Stimulated activated CD4-positive, alpha-beta T cell treated with anti-CD3 and anti-CD28 coated beads, Interleukin-12 subunit alpha, Interleukin-12 subunit beta, amount 100 ng/mL, for 4 hours (primary cell): ENCODE measurements at places on chromosomes 3 and 15.

DNA sequence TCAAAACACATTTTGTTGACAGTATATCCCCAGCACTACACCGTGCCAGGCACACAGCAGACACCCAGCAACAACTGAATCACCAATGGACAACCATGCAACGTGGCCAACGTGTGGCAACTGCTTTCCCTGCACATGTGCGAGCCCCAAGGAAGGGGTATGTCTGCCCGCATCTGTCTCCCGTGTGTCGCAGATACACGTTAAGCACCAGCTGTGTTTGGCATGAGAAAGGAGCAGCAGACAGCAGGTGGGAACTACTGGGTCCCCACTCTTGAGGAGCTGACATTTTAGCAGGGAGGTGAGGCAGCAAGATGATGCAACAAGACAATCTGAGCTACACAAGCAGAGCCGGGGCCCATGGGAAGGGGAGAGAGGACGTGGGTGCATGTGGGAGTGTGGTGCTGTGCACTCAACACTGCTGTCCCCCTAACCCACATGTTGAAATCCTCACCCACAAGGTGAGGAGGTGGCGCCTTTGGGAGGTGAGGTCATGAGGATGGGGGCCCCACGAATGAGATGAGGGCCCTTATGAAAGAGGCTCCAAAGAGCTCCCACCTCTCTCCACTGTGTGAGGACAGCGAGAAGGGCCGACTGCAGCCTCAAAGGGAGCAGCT, 56.2 kb downstream of the ROPN1B start:
- no peak for DNase-seq

- DNase-seq: no peak
Observed at GRCh38 chr3:35065891-35066290, 573.4 kb upstream of the ARPP21 start.

- no peak for DNase-seq
Observed at GRCh38 chr3:32839714-32840085, 21.9 kb downstream of the TRIM71 start.

DNA sequence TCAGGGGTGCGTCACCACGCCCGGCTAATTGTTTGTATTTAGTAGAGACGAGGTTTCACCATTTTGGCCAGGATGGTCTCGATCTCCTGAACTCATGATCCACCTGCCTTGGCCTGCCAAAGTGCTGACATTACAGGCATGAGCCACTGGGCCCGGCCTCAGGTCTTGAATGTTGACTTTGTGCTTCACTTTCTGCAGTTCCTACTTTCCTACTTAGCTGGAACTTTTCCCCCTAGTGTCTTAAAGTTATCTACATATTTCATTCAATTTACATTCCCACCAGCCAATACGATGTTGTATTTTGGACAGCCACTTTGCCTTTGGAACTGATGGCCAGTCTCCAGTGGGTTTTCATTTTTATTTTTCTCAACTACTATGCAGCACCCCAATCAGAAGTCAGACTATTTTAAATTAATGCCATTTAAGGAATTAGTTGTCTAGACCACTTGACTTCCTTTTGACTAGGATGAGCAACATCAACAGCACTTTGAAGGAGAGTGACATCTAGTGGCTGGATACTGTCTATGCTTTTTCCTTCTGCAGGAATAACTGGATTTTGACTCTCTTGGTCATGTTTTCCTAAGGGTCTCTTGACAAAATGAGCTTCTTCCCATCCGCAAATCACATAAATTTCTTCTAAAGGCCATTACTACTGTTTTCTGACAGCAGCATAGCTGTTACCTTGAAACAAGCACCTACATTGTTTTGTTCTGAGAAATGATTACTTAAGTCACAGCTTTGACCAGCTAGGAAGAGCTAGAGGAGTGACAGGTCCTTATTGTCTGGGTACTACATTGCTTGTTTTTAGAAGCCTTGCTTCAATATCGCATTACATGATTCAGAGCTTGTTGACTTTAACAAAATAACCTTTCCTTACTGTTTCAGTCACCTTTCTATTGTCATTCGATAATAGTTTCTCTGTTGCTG, 140.2 kb downstream of the ITPR1 start:
- no peak for DNase-seq

- no peak for DNase-seq
Observed at GRCh38 chr3:70250492-70250891, 61.9 kb downstream of the MDFIC2 start.

DNA sequence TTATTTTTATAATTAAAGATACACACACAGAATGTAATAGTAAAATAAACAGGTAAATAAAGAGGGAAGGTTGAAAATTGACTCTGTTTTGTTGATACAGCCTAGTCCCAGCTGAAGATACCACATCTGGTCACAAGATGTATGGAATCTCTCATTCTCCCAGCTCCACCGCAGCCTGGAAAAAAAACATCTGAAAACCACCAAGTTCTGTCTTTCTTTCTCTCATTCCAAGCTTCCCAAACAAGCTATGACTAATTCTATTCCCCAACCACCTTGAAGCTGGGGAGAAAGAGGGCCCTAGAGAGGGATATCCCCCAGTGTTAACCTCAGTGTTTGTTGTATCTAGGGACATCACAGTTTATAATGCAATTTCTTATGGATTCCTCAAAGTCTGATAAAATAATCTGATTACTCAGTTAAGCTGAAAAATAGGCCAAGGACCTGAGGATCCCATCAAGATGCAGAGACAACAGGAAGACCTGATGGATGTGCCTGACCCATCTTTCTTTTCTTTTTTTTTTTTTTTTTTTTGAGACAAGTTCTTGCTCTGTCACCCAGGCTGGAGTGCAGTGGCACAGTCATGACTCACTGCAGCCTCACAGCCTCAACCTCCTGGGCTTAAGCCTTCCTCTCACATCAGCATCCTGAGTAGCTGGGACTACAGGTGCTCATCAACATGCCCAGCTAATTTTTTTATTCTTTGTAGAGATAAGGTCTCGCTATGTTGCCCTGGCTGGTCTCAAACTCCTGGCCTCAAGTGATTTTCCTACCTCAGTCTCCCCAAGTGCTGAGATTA, 38.1 kb downstream of the SRGAP3 start:
- no peak for DNase-seq

- no peak for DNase-seq
Observed at GRCh38 chr15:67126551-67127330, 61.3 kb downstream of the SMAD3 start.

DNA sequence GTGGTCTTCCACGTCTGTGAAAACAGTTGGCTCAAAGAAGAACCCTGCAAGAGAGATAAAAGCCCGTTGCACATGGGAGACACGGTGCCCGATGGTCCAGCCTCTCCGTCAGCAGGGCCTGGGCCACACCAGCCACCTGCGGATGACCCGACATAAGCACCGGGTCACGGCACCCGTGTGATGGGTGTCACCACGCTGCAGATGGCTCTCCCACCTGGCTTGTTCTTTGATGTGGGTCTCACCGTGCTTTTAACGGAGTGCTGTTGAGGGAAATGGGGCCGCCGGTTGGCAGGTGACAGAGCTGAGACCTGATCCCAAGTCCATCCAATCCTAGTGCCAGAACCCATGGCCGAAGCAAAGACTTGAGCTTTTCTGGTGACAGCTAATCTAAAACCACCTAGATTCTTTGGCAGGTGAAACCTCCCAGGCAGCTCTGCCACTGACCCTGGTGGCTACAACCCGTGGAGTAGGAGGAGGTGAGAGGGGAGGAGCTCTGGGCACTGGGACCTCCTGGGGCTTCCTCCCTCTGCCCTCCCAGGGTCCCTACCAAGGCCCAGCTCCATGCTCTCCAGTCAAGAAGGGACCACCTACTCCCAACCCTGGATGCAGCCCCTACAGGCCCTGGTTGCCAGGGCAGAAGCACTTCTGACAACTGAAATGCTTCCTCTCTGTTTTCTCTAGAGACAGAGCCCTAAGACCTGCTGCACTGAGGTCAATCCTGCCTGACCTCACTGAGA, 23.4 kb upstream of the SLC41A3 start:
- DNase-seq: no peak

DNA sequence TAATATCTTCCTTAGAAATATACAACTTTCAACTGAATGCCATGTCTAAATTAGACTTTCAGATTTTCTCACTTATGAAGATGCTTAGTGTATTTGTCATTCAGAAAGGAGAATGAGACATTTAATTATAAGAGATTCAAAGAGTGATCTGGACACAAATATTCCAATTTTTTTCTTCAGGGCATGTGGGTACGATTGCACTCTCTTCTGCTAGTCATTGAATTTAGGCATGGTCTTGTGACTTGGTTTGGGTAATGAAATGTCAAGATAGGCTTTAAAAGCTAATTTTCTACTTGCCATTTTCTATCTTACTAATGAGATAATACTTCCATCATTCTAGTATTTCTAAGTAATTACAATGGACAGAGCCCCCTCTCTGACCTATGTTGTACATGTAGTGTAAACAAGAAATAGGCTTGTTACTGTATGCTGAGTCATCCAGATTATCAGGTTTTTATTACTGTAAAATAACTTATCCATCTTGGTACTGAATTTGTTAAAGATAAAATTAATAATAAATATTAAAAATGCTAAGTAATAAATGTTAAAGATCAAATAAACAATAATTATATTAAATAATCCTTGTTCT, 770.8 kb upstream of the BCHE start:
- DNase-seq: no peak

DNA sequence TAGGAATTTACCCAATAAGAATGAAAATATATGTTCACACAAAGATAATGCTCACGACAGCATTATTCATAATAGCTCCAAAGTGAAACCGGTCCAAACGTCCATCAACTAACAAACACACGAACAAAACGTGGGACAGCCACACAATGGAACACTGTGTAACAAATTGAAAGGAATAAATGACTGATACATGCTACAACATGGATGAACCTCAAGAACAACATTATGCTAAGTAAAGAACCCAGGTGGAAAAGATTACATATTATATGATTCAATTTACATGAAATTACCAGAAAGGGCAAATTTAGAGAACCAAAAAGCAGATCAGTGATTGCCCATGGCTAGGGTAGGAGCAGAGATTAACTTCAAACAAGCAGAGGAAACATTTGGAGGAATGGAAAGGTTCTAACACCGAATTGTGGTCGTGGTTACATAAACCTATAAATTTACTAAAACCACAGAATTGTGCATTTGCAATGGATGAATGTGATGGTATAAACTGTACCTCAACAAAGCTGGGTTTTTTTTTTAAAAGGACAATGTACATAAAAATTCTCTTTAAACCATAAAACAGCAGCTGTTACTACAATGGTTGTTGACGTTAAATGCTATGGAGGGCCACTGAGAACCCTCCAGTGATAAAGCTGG, 76.3 kb downstream of the XXYLT1 start:
- DNase-seq: no peak

DNA sequence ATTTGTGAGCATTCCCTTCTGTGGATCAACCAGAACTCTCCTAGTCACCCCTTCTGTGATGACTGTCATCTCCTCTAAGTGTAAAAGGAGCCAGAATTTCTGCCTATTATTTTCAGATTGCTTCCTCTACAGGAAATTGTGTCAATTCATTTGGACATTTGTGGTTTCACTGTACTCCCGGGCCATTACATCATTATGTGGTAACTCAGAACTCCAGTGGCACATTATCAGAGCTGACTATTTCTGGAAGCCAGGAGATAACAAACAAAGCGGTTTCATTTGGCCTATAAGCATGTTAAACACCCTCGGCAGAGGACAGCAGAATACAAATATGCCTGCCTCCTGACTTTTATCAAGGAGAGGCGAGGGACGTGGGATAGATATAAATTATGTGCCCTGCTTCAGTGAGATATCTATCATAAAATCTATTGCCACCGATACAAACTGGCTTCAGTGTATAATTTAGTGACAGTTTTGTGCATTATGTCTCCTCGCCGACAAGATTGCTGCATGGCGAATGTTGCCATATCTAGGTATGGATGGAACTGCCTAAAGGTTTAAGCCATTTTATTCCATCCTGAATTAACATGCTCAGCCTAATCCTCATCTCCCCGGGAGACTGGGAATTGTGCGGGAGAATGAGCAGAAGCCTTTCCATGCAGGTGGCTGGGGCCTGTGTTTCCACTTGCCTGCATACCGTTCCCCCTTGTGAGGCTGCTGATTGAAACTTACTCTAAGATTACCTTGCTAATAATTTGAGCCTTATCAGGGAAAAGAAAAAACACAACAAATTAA, 193.4 kb upstream of the SEMA6D start:
- no peak for DNase-seq

DNA sequence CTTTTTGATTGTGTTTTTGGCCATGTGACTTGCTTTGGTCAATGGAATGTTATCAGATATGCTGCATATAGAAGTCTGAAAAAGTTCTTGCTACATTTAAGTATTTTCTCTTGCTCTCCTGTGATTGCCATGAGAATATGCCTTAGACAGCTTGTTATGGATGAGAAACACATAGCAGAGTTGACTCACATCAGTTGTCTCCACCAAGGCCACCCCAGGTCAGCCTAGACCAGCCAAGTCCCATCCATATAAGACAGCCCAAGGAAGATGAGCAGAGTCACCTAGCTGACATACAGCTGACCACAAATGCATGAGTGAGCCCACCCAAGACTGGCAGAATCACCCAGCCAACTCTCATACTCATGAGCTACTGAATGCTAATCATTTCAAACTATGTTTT, 153.0 kb downstream of the THRB start:
- no peak for DNase-seq

DNA sequence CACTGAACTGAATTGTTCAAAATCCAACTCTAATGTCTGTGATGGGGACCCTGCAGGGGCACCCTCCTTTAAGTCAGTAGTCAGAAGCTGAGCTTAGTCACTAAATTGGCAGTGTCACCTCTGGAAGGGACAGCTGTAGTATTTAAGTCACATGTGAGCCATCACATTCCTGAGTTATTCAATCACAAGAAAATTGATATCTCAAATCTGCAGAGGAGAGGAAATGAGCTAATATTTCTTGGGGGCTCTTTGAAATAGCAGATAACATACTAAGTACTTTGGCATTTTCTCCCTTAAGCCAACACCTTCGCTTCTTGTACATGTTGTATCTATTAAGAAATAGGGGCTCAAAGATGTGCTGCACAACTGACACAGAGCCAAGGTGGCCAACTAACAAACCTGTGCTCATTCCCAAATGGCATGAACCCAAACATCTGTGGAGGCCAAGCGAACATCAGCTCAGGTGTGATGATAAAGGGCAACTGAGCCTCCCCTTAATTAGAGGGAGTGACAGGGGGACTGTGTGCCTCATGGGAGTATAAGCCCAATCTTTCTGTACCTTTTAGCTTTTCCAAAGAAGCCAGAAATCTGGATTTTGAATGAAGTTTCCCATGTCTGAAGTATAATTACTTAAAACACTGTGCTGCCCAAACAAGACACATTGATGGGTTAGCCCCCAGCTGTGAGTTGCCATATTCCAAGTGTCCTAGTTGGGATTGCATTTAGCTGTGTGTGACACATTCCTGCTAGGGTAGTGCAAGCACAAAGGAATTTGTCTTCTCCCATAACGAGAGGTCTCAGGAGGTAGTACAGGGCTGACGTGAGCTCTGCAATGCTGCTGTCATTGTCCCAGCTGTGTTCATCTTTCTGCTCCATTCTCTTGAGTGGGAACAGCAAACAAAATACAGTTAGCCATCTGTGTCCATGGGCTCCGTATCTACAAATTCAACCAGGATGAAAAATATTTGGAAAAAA, 63.3 kb downstream of the ABHD5 start:
- DNase-seq: no peak
